Fibroblast of lung (primary cell): ENCODE measurements at places on chromosomes 16 and 17. TPM values are rescaled to one million over a fixed set of nuclear protein-coding genes. Genes with fewer than 3 reads are reported as not detected.

The HS3ST3B1 gene
- 13.4 and 17.2 TPM in 2 replicates for total RNA-seq

GRCh38 chr17:77105706-77106105 lies 35.1 kb upstream of the SEC14L1 start:
- DNase-seq: no peak

DNA sequence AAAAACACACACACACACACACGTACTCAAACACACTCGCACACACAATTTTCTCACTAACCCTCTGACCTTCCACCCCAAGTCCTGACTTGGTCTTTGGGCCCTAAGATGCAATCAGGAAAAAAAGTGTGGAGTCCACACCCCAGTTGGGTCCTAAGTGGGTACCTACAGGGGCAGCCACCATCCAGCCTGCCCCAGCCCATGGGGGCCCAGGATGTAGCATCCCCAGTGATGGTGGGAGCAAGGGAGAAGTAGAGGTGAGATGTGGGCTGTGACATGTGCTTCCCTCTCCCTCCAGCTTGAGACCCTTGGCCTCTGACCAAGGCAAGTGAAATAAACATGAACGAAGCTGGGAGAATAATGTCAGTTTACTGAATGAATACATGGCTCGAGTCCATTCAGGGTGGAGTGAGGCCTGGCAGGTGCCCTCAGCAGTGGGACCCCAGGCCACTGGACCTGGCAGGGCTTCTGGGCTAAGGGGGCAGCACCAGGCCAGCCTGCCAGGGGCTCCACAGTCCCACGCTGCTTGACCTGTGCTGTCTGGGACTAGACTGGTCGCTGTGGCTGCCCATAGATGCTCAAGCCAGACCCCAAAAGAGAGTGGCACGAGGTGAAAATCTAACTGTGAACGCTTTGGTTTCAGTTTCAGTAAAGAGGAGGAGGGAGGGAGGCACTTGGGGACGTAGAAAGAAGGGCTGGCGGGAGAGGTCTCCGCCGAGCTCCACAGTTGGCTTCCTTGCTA lies 73.7 kb downstream of the MRC2 start:
- DNase-seq: no peak

GRCh38 chr17:28718333-28719020 lies 809 bp upstream of the RAB34 start:
- no peak for DNase-seq
